ENCODE measurements at places on chromosomes 1 and 21. TPM values are rescaled to one million over a fixed set of nuclear protein-coding genes. Genes with fewer than 3 reads are reported as not detected.

DNA sequence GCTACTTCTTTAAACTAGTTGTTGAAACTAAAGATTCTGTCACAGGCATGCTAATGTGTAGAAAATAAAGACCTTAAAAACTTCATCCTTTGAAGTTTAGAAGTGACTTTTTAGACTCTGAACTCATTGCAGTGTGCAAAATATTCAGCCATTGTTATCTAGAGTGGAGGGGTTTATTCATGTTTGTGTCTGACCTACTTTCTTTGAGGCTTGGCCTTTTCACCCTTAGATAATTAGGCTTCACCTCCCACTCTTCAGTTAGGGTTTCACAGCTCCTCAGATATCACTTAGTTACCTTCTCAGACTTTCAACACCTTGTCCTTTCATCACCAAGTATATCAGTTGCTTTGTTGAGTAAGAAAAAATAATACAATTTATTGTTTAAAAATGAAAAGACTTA lies 75.9 kb downstream of the IVNS1ABP start:
- DNase-seq = no peak

GRCh38 chr1:153353226-153353947 lies 4.3 kb upstream of the S100A9 start:
- no peak for DNase-seq

The KRTAP19-8 gene
- not detected for total RNA-seq

DNA sequence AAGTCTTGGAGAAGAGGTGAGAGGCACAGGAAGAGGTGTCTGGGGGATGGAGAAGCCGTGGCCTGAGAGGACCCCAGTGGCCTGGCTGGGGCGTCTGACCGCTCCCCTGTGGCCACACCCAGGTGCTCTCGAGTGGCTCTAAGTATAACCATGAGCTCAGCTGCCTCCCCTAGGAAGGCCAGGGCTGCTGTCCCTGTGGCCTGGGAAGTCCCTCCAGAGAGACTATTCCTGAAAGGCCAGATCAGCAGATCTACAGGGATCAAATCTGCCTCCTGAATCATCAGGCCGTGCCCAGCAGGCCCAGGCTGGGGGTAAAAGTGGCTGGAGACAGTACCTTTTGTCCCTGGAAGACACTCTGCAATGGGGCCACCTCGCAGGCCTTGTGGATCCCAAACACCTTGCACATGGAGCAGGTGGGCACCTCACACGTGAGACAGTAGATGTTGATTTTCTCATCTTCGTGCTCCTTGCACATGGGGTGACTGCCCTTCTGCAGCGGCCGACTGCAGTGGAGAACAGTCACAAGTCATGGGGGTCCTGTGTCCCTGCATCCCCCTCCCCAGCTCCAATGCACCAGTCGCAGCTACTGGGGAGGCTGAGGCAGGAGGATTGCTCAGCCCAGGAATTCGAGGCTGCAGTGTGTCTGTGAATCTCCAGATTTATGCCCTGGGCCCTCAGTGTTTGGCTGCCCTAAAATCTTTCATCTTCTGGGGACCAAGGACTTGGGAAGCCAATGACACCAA lies 6.4 kb downstream of the TRIM63 start:
- DNase-seq = no peak

GRCh38 chr1:32406629-32407111 lies 12.4 kb upstream of the BSDC1 start:
- no peak for DNase-seq

GRCh38 chr1:200062143-200062542 lies 34.6 kb downstream of the NR5A2 start:
- DNase-seq = no peak

The ADCY10 gene
- 0.24 TPM for total RNA-seq

The NR5A2 gene
- total RNA-seq = 2.0 TPM

DNA sequence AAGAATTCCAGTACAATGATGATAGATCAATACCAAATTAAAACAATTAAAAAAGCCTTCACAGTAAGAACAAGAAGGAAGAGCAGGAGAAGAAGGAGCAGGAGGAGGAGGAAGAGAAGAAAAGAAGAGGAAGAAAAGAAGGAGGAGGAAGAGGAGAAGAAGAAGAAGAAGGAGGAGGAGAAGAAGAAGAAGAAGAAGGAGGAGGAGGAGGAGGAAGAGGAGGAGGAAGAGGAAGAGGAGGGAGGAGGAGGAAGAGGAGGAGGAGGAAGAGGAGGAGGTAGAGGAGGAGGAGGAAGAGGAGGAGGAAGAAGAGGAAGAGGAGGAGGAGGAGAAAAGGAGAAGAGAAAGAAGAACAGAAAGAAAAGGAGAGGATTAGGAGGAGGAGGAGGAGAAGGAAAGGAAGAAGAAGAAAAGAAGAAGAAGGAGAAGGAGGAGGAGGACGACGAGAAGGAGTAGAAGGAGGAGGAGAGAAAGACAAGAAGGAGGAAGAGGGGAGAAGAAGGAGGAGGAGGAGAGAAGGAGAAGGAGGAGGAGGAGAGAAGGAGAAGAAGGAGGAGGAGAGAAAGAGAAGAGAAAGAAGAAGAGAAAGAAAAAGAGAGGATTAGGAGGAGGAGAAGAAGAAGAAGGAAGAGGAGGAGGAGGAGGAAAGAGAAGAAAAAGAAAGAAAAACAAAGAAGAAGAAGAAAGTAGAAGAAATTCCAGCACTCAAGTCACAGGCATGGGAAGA lies 68.5 kb upstream of the GRIK3 start:
- no peak for DNase-seq

- DNase-seq = no peak
Measured at GRCh38 chr1:26027716-26028489, 6.3 kb downstream of the EXTL1 start.

The DPT gene
- total RNA-seq = 32.5 TPM

DNA sequence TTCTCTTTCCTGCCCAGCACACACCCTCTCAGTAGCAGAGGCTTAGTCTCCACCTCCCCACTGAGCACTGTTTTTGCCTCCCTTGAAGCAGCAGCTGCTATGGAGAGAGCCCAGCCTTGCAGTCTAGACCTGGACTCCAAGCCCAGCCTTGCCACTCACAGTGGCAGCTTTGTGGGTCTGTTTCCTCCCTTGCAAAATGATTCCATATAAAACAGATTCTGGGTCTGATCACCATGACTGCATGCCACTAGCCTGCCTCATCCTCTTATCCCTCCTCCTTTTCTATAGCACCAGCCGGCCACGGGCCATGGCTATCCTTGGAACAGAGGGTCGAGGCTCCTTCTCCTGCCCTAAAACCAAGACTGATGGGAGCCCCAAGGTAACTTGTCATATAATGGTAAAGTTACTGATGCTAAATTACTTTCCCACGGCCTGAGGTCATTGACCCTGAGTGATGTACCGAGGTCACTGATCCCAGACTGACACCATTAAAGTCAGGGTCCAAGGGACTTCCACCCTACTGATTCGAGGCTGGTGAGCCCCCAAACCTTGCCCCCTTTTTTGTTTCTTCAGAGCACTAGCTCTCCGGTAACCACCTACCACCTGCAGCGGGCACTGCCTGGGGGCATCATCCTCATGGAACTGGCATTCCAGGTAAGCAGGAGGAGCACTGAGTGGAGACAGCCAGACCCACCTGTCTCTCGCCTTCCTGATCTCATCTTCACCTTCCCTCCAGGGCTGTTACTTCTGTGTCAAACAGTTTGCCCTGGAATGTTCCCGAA lies 7.9 kb downstream of the HYI start:
- no peak for DNase-seq

The HHAT gene
- total RNA-seq = 3.1 TPM

GRCh38 chr21:40760821-40761220 lies 86.1 kb downstream of the DSCAM start:
- no peak for DNase-seq

All from aorta (tissue), 5 donors.